ENCODE measurements at places on chromosomes 4 and X.

- no peak for DNase-seq
Observed at GRCh38 chrX:31252133-31252532, 180.3 kb upstream of the FTHL17 start.

DNA sequence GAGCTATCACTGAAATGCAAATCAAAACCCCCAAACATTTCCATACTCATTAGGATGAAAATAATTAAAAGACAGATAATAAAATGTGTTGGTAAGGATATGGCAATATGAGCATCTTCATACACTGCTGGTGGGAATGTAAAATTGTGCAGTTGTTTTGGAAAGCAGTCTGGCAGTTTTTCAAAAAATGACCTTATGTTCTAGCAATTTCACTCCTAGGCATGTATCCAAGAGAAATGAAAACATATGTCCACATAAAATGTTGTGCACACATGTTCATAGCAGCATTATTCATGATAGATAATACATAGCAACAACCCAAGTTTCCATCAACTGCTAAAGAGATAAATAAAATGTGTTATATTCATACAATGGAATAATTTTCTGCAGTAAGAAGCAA lies 14.8 kb upstream of the GPRASP2 start:
- no peak for DNase-seq

DNA sequence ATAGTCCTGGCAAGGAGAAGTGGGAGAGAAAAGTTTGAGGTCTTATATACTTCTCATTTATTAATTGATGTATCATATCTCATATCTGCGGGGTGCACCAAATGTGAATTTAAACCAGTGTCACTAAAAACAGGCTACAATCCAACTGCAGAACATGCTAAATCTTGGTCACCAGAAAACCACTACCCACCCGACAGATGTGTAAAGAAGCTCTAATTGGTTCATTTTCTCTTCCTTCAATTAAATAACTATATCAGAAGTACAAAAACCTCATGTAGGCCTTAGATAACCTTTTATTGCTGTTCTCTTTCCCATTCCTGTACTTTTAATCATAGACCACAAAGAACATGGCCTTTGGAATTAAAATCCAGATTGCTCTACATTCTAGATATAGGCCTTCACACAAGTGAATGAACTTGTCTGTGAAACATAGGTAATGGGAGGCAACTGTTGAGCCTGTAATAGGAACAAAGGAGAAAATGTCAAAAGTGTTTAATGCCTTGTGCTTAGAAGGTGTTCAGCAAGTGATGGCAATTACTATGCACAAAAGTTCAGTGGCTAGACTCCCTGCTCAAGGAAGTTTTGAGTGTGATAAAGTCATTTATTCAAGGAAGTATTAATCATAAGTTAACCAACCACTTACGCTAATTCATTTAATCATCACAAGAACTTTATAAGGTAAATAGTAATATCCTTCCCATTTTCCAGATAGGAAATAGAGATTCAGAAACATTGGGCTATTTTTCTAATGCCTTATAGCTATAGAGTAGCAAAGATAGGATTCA lies 425.6 kb downstream of the INPP4B start:
- no peak for DNase-seq

DNA sequence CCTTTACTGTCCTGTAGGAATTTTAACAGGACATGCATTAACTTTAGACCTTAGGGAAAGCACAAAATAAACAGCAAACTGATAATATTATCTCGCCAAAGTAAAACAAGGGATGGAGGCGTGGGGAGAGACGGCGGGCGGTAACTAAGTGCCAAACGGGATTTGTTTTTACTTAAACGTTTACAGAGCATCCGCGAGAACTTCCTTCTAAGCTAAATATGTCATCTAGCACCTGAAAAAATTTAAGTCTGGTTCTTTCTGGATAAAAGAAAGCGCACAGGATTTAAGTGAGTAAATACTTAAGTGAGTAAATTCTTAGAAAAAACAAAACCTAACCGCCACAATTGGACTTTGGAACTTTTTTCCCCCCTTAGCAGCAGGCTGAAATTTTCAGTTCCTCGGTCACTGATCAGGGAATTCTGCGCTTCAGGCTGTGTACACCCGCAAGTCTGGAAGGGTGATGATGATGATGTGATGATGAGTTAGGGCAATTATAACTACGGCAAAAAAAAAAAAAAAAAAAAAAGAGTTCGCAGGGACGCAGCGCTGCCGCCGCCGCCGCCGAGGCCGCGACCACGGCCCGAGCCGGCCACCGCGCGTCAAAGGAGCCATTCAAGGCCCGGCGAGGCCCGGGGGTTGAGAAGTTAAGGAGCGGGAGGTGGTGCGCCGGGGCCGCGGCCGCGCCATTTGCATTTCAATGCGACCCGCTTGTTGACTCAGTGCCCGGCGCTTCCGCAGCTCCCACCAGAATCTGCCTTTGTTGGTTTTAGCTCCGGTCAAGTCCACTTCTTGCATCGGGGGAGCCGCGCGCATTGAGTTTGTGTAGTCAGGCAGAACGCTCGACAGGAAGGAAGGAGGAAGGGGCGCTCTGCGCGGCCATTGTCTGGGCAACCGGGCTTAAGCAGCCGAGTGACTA lies 108.8 kb downstream of the SPRY1 start:
- peak; percentile 25 for DNase-seq

DNA sequence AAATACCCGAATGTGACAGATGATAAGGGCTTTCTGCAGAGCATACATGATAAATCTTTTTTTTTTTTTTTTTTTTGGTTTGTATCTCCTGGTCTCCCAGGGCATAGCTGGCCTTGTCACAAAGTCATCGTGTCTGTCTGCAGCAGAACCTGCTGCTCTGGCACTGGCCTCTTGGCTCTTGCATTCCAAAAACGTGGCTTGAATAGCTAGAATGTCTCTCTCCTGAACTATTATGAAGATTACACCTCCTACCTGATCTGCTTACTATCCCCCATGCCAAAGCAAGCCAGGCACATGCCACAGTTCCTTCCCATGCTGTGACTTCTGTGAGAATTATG lies 50.4 kb upstream of the SCRG1 start:
- DNase-seq, result no peak

DNA sequence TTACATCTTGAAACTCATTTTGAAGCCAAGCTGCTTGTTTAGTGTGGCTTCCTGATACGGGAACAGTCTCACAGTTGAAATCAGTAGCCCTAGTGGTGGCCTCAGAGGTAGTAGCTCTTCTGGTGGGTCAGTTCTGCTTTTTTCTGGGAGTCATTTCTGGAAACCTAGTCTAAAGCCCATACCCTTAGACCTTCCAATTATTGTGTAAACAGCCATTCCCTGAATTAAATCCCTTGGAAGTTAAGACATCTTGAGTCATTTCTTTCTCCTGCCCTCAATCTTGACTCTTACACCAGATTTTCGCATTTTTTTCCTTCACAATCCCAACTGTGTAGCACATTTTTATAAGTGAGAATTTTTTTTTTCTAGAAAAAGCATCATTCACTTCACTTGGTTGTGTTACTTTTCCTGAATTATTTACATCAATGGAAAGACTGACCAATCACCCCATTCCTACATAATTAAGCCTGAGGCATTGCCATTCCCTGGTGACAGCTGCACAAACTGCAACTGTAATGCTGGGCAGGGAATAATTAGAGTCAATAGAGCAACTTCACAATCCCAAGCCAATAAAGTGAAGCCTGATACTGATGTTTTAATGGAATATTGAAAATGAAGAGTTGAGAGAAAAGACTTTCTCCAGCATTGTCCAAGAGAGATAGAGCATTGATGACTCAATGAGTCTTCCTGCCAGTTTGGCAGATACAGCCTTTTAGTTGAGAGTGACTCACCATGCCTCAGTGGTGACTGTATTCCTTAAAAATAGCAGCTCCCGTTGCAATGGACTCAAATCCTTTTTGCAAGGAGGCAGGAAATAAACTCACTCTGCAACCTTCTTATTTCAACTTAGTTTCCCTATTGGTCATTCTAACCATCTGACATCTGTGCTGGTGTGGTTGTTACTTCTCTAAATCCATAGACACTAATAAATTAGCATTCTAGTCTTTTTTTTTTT lies 13.0 kb upstream of the SEPSECS start:
- DNase-seq, result peak; percentile 93

DNA sequence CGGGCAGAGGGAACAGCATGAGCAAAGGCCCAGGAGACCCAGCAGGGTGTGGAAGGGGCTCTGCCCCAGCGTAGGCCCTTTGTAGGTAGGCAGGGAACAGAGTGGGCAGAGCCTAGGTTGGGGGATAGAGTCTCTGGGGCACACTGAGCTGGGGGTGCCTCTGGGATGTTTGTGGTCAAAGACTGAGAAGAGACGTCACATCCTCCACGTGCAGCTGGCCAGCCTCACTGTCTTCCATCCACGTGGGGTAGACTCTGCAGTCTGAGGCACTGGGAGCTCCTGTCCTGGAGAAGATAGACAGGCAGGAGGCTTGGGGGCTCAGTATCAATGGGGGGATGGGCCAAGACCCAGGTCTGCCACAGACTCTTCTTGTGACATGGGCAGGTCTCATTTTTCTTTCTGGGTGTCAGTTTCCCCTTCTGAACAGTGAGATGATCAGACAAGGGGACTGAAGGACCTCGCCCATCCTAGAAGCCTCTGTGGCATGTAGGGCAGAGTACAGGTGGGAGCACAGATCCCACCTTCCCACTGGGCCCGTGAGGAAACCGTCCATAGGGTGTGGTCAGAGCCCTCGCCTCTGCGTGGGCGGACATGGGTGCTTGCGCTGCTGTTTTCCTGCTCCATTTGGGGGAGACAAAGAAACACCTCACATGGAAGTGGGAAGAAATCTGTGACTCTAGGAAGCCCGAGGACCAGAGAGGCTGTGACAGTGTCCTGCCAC lies 22.9 kb downstream of the WFS1 start:
- DNase-seq, result no peak

DNA sequence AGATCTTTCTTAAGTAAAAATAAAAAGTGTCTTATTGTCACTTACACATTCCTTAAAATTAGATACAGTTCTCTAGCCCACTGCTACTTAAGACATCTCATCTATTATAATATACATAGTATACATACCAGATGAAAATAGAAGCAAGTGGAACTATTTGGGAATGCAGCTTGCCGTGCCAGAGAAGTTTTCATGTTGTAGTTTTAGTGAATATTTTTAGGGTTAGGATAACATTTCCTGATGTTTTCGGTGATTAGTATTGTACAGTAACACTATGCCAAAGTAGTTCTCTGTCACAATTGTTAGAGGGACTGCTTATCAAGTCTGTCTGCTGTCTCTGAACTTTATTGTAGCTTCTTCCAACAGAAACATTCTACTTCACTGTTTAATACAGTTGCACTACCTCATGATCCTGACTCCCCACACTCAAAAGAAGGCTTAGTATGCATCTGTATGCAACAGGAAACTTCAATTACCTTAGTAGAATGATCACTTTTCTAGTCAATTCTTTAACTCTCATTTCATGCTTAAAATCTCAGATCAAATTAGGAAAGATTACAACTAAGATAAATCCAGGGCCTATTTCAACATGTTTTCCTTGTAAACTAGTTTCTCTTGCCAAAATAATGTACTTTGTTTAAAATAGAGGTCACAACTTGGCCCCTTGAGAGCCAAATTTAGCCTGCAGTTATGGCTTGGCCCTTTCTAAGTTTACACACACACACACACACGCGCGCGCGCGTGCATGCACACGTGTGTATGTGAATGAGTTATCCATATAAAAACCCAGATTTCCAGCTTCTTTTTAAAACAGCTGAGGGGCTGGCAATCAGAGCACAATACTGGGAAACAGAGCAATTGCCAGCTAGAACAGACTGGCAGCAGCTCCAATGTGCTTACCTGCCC lies 42.3 kb upstream of the SRPX start:
- no peak for DNase-seq

- no peak for DNase-seq
Observed at GRCh38 chr4:54103190-54103574, 3.2 kb downstream of the GSX2 start.

- DNase-seq, result no peak
Observed at GRCh38 chrX:154458954-154459778, 1.1 kb downstream of the PLXNA3 start.

GRCh38 chr4:40377512-40378365 lies 42.6 kb downstream of the CHRNA9 start:
- no peak for DNase-seq

- no peak for DNase-seq
Observed at GRCh38 chr4:106494066-106494465, 125.5 kb upstream of the GIMD1 start.

- DNase-seq, result no peak
Observed at GRCh38 chrX:42248226-42248625, 324.9 kb upstream of the CASK start.

DNA sequence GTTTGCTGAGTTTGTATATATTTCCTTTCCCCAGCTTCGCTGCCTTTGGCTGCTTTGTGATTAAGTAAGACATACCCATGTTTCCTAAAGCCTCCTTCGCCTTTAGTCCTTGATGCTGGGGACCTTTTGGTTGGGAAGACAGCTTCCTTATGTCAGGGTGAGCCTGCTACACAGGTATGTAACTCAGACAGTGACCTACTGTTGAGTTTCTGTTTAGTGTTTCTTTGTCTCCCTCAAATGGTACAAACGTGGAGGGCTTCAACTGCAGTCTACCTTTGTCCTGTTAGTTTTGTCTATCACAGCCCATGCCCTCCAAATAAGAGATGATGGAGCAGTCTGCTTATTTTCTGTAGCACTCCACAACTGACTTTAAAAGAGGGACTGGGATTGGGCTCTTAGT lies 59.5 kb downstream of the TET2 start:
- DNase-seq, result no peak

- DNase-seq, result no peak
Observed at GRCh38 chrX:150587585-150588503, 19.4 kb downstream of the MTM1 start.

- DNase-seq, result no peak
Observed at GRCh38 chr4:139175646-139176301, 1.2 kb downstream of the ELF2 start.

DNA sequence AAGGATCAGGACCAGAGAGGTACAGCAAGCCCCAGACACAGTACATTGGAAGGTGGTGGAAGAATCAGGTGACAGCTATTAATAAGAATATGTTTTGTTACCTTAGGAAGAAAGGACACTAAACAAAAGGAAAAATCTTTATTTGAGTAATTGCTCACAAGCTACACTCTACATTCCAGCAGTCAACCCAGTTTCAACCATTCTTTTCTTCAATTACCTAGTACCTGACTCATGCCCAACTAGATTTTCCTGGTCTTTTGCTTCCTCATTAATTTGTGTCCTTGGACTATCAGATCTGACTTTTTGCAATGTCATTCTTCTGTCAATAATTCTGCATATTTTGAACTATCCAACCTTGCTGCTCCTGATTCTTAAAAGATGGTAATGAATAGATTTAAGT lies 22.5 kb upstream of the GLRA2 start:
- no peak for DNase-seq

- peak; percentile 29 for DNase-seq
Observed at GRCh38 chrX:39855748-39856129, 242.0 kb downstream of the BCOR start.

GRCh38 chr4:140930557-140930956 lies 174.4 kb upstream of the TBC1D9 start:
- DNase-seq, result no peak

DNA sequence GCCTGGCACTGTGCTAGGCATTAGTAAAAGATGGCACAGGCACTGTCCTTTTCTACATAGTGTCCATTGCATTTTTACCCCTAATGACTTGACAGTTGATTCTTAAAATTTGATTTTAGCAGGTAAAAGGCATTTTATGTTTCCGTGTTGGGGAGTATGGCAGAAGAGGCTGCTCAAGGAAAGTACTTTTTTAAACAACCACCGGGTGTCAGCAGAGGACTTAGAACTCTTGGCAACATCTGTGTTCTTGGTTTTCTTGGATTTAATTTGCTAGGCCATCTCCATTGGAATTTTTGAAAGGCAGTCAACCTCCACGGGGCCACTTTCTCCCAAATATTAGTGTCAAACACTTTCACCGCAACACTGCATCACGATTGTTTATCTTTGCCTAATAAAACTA lies 102.9 kb downstream of the TSPAN7 start:
- peak; percentile 13 for DNase-seq

GRCh38 chr4:143186649-143187048 lies 1.9 kb downstream of the USP38 start:
- DNase-seq, result no peak
